ENCODE measurements at places on chromosomes 16 and 17. TPM values are rescaled to one million over a fixed set of nuclear protein-coding genes. Genes with fewer than 3 reads are reported as not detected.

DNA sequence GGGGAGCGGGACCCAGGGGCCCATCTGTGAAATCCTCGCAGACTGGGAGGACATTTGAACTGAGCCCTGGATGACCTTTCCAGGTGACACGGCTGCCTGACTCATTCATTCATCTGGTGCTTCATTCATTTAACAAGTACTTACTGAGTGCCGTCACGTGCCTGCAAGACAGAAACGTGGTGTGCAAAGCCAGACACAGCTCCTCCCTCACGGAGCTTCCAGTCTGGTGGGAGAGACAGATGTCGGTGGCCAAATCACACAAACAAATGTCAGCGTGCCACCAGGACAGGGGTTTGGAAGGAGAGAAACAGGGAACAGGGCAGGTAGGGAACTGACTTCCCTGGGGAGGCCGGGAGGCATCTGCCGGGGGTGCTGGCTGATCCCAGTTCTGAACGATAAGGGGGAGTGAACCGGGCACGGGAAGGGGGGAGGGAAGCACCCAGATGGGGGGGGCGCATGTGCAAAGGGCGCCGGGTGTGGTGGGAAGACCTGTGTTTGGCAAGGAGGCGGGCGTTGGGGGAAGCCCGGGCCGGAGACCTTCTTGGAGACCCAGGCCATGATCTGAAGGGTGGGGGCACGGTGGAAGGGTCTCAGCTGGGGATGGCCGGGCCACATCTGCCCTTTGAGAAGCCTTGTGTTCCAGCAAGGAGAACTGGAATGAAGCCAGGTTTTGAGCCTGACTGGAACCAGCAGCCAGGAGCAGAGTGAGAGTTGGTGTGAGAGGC, 93.6 kb upstream of the CIBAR2 start:
- DNase-seq: peak; percentile 74

- no peak for DNase-seq
Measured at GRCh38 chr16:50960517-50961202, 190.4 kb downstream of the SALL1 start.

- DNase-seq: no peak
Measured at GRCh38 chr17:42673266-42673884, 3.4 kb downstream of the PLEKHH3 start.

DNA sequence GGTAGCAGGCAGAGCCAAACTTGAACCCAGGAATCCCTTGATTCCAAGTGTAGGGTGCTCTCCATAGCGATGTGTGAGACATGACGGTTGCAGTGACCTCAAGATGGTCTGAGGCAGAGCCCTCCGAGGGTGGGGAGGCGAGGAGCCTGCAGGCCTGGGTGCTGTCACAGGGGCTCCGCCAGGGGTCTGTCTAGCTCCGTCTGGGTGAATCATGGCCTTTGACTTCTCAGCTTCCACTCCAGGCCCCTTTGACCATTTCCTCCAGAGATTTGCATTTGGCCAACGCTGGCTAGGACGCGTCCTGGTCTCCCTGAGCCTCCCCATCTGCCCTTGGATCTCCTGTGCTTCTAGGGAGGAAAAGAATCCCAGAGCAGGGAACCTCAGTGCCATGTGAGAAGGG, 104.6 kb downstream of the RAP1GAP2 start:
- no peak for DNase-seq

Gene NOD2
- not detected for total RNA-seq

- peak; percentile 11 for DNase-seq
Measured at GRCh38 chr17:37261286-37261685, 114.5 kb upstream of the C17orf78 start.

GRCh38 chr17:15171167-15172047, 93.7 kb downstream of the PMP22 start:
- DNase-seq: peak; percentile 87

Gene GDPD3
- 0.22 TPM for total RNA-seq

DNA sequence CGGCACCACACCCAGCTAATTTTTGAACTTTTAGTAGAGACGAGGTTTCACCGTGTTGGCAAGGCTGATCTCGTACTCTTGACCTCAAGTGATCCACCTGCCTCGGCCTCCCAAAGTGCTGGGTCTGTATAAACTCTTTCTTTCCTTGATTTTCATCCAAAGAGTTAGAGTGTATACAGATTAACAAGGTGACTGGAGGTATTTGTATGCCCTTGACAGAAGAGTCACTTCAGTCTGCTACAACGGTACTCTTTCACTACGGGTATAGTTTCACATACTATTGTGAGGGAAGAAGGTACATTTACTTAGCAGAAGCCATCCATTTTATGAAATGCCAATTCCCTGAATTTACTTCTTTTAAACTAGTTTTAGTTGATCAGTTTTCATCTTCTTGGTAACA, 32.5 kb downstream of the PPM1E start:
- DNase-seq: no peak

GRCh38 chr16:7541026-7541425, 208.4 kb downstream of the RBFOX1 start:
- no peak for DNase-seq

DNA sequence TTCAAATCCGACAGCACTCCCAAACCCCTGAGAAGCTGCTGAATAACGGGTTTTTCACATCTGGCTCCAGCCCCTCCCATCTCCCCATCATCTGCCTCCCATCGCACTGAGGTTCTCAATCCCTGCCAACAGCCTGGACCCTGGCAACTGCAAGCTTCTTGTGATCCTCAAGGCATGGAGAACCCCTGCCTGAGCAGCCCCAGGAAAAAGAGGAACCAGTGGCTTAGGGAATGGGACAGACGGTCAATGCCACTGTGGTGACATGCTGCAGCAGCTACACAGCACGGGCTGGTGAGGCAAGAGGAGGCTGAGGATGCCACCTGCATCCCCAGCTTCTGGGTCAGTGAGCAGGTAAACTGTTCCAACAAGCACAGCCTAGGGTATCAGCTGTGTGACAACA, 3.3 kb upstream of the MBTPS1 start:
- DNase-seq: no peak

DNA sequence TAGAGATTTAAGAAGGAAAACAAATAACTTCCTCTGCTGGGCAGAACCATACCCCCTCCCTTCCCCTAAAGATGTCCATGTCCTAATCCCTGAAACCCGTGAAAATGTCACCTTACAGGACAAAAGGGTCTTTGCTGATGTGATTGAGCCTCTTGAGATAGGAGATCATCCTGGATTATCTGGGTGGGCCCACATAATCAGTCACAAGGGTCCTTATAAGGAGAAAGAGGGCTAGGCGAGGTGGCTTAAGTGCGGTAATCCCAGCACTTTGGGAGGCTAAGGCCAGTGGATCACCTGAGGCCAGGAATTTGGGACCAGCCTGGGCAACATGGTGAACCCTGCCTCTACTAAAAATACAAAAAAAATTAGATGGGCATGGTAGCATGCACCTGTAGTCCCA, 12.0 kb upstream of the SLC39A11 start:
- no peak for DNase-seq

GRCh38 chr16:58651965-58652348, 22.3 kb upstream of the CNOT1 start:
- DNase-seq: peak; percentile 51

DNA sequence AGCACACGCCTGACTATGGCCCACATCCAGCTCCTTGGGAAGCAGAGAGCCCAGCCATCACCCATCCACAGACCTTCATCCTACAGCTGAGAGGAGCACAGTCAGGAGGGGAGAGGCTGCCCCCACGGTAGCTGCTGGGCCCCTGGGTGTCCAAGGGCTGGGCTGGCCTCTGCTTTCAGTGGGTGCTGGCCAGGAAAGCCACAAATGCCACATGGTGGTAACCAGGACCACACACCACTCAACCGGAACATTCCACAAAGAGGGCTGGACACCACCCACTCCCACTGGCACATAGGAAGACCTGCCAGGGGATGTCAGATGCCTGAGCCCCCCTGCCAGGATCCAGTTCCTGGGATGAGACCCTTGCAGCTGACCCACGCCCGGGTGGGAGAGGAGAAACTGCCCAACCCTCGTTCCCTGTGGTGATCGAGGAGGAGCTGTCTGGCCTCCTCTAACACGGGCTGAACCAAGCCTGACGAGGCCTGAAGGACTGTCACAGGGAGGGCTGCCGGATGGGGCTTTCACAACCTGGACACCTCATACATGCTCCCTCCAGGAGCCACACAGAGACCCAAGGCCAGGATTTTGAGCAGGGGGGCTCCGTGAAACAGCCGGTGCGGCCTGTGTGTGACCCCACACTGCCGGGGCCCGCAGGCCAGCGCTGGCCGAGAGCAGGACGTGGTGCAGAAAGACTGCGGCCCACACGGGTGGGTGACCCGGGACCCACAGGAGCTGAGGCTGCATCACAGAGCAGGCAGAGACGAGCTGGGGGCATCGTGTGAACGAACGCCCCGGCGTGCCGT, 30.7 kb downstream of the PIEZO1 start:
- no peak for DNase-seq

Gene DHRS7C
- total RNA-seq: not detected

DNA sequence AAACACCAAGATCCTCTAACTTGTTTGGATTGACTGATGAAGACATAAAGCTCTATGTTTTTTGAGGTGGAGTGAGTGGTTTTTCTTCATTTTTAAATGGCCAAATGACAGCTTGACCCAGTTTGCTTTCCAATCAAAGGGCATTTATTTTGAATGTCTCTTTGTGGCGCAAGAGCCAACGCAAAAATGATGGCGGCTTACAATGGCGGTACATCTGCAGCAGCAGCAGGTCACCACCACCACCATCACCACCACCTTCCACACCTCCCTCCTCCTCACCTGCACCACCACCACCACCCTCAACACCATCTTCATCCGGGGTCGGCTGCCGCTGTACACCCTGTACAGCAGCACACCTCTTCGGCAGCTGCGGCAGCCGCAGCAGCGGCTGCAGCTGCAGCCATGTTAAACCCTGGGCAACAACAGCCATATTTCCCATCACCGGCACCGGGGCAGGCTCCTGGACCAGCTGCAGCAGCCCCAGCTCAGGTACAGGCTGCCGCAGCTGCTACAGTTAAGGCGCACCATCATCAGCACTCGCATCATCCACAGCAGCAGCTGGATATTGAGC, 329 bp downstream of the NLK start:
- DNase-seq: no peak

DNA sequence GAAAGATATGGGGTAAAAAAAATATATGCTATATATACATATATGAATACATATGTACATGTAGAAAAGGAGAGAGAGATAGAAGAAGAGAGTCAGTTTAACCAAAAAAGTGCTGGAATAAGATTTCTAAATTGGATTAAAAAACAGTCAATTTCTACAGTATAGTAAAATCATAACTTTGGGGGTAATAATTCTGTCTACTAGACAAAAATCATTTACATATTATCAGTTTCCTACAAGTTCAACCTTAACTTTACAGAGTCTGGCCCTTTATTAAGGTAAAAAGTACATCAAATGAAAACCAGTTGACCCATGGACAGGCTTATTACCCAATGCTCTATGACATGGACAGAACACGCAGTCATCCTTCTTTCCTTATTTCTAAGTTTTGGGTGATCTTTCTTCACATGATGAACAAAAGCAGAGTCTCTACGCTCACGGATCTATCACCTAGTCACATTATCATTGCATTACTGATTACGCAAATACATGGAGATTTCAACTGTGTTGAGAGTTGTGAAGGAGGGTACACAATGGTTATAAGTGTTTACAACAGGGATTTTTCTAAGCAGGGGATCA, 63.9 kb upstream of the SMIM36 start:
- no peak for DNase-seq

DNA sequence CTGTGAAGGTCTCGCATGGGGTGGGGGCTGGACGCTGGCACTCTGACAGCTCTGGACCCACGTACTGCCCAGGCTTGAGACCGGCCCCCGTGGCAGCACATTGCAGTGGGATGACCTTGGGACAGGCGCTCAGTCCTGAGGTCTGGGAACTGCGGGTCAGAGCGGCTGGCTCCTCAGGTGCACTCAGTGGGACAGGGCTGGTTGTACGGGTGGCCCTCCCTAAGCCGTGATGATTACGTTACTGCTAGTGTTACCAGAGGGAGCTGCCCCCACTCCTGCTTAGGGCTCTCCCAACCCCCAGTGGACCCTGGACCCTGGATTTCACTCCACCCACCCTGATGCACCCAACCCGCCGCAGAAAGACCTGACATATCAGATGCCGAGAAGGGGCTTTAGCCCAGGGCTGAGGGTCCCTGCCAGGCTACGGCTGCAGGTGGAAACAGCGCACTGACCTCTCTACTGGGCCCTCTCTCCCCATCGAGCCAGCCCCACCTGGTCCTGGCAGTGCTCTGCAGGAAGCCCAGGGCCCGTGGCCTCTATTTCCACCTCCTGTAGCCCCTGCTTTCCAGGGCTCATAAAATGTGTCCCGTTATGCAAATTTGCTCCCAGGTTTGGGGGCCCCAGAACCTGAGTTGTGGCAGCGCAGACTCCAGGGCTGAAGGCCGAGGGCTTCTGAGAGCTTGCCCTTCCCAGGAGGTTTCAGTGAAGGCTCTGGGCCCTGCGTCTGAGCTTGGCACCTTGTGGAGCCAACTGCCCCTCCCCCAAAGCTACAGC, 77.2 kb downstream of the RTN4RL1 start:
- no peak for DNase-seq

DNA sequence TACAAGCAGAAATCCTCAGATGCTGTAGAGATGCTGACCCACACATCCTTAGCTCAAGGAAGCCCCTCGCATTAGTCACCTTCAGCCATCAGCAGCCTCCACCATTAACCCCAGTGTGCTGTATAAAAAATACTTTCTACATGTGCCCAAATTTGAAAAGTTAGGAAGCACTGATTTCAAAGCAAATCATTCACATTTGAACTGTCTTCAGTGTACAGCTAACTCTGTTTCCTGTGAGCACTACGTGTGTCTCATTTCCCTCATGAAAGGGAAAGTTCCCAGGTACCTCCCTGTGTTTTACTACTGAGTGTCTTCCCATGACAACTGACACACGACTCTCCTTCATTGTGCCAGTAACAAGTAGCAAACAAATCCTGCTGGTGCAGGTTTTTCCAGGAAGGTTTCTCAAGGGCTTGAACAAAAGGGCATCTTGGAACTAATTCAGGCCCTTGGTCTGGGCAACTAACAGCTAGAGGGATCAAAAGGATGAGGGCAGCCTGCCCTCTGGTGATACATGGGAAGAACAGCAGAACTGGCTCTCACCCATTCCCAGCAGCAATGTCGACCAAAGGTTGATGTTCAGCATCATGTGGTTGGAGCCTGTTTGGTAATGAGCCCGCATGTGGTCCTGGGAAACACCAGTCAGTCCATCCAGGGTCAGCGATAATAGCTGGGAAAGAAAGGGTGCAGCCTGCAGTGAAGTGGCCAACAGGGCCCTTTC, 4.0 kb downstream of the SLC35B1 start:
- DNase-seq: peak; percentile 73

Gene BICDL2
- not detected for total RNA-seq

Data from GM23248 (cell line).